ENCODE measurements at places on chromosomes 7 and 10. TPM values are rescaled to one million over a fixed set of nuclear protein-coding genes. Genes with fewer than 3 reads are reported as not detected.

DNA sequence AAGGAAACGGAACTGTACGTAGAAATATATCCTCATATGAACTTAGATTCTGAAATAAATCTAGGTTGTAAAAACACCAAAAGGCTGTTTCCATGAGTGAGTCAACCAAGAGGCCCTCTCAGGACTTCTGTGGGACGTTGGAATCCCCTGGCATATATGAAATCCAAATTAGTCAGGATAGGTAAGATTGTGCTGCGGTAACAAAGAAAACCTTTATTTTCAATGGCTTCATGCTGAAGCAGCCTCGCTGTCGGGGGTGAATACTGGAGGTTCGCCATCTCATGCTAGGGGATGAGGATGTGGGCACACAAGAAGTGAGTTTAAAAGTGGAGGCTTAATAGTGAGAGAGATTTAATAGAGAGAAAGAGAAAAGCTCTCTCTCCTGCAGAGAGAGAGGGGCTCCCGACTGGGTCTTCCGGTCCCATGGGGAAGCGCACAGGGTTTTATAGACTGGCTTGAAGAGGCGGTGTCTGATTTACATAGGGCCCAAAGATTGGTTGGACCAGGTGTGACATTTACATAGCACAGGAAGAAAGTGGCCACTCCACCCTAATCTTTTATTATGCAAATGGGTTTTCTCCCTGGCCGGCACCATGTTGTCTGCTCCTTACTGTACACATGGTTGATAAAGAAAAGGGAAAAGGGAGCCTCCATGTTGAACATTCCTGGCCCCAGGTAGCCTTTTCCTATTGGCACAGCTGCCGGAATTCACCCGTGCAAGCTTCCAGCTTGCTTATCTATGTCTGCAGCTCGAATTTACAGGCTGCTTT is 52.3 kb upstream of the SEPHS1 start:
- no peak for DNase-seq

Gene ITIH5
- not detected for total RNA-seq

Gene CDH23
- not detected for total RNA-seq

DNA sequence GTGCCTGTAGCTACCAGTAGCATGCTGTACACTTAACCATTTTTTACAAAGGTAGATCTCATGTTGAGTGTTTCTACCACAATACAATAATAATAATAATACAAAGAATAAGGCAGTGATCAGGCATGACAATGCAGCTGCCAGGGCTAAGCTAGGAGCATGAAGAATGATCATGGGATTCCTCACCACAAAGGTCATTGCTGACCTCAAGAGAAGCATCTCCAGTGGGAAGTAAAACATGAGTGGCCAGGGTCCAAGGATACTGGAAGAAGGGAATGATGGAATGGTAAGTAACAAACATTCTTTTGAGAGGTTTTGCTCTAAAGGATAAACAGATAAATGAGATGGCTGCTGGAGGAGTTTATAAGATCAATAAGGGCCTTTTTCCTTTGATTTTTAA is 591.1 kb downstream of the TNS3 start:
- no peak for DNase-seq

GRCh38 chr10:132058111-132058745 is 7.5 kb upstream of the JAKMIP3 start:
- peak; percentile 4 for DNase-seq

Gene NPSR1
- not detected for total RNA-seq

Gene ADO
- total RNA-seq = 107 TPM

DNA sequence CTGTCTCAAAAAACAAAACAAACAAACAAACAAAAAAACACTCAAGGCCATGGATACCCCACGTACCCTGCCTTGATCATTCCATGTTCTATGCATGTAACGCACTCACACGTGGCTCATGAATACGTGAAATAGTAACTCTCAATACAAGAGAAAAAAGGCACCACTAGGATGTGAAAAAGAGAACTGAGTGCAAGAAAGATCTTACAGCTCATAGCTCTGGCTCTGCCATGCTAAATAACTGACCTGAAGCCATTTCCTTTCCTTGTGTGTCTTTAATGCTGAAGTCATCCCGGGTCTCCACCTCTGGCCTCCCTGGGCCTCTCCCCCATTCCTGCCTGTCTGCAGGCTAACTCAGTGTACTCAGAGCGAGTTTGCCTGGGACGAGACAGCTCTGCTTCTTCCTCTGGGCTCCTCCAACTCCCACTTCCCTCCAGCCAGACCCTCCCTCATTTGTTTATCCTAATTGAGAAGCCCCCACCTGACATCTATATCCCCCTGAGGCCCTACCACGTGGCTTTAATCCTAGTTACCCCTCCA is 117.3 kb downstream of the PRPF18 start:
- DNase-seq = no peak

- no peak for DNase-seq
These were observed 32.0 kb downstream of the BET1 start for GRCh38 chr7:93972029-93972725.

GRCh38 chr7:69411466-69411865 is 186.8 kb upstream of the AUTS2 start:
- DNase-seq = no peak

DNA sequence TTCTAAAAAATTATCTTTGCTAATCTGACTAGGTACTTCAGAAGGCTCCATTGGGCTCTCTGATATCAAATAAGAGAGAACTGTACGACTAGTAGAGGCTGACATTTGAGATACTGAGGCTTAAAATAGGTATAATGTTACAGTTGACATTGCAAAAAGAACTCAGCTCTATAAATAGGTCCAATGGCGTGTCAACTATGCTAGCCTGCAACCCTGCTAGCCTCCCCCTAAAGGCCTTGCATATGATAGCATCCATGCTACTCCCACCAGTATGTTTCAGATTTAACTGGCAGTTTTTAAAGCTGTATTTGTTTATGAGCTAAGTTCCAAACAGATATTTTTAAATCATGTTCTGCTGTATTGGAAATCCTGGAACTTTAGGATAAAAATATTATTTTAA is at the start of gene PPP1R3A:
TSS of gene PPP1R3A (minus strand) at position 64 of the 400 bp plus-strand sequence. CDS start at position 51, 13 bp downstream.
- DNase-seq = no peak

Measured in PC-3 (cell line).